ENCODE measurements at places on chromosomes 3 and 15. TPM values are rescaled to one million over a fixed set of nuclear protein-coding genes. Genes with fewer than 3 reads are reported as not detected.

HRG gene
- not detected for total RNA-seq

GRCh38 chr15:66269326-66270090 lies 16.0 kb upstream of the MEGF11 start:
- DNase-seq, result peak; percentile 55

RBP2 gene
- total RNA-seq, result not detected

DNA sequence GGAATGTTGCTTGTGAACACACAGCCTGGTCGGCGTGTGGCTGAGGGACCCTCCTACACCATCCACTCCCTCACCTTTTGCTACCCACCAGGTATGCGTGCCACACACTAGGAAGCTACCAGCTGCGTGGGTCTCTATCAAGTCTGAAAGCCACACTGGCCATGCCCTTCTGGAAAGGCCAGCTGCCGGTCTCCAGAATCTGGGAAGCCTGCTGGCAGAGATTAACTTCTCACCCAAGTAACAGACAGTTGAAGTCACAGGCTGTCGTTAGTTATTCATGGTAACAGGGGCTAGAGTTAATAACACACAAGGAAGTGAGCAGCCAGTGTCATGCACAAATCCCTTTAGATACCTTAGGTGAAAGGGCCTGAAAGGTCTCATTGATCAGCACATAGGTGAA lies 48.1 kb downstream of the SUSD5 start:
- DNase-seq, result no peak

Data from endothelial cell of umbilical vein (primary cell).